Jurkat, Clone E6-1 (cell line): ENCODE measurements at places on chromosomes 7 and 10.
A peak's percentile ranks its signal among the peaks of the same experiment; 100 is the strongest.

GRCh38 chr7:29126804-29127203, 19.5 kb downstream of the CPVL start:
- no peak for DNase-seq

DNA sequence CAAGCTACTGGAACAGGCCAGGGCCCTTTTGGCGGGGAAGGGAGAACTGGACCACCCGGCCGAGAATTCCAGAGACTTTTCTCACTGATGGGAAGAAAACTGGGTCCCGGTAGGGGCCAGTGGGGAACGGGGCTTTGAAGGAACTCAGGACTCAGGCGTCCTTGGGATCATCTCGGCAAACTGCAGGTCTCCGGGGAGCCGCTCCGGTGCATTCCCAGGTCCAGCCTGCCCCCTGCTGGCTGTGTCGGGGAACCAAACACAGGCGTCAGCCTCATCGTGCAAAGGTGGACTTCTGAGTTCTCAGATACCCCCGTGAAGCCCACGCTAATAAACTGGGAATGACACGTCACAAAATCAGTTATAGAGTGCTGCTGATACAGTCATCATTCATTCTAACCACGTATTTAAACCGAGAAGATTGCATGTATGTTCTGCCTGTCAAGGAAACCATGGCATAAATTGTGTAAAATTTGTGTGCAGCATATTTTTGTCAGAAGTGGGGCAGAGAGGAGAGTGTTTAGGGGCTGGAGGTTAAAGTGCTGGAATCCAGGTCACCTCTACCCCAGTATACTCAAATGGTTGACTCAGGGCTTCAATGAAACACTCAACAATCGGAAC, 76.1 kb upstream of the CPXM2 start:
- peak; percentile 32 for DNase-seq

DNA sequence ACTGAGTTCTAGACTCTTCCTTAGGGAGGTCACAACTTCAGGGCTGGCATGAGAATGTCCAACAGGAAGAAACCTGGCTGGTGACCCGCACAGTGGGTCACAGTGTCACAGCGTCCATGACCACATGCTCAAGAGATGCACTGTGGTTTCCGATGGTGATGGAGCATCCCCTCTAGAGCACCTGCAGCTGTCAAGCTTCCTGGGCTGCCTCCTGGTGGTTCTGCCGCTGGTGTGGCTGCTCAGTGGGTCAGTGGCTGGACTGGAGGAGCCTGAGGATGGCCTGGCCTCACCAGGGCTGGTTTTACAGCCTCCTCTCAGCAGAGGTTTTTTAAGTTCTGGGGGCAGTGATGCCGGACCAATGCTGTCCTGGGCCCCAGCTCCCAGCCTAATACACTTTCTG, 149.3 kb downstream of the SH3PXD2A start:
- DNase-seq, result no peak

DNA sequence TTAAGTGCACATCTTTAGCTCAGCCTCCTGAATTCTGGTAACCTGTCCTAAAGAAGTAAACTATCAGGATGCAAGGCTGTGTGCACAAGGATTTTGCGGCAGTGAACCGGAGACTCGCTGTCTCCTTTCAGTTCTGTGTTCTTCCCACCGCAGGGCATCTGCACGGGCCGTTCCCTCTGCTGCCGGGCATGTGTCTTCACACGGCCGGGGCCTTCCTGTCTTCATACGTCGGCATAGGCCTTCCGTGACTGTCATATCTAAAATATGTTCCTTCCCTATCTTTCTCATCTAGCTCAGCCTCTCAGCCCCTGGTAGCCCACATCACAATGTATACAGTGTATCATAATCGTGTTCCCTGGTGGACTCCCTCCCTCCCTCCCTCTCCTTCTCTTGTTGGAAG, 16.4 kb downstream of the PALD1 start:
- no peak for DNase-seq

DNA sequence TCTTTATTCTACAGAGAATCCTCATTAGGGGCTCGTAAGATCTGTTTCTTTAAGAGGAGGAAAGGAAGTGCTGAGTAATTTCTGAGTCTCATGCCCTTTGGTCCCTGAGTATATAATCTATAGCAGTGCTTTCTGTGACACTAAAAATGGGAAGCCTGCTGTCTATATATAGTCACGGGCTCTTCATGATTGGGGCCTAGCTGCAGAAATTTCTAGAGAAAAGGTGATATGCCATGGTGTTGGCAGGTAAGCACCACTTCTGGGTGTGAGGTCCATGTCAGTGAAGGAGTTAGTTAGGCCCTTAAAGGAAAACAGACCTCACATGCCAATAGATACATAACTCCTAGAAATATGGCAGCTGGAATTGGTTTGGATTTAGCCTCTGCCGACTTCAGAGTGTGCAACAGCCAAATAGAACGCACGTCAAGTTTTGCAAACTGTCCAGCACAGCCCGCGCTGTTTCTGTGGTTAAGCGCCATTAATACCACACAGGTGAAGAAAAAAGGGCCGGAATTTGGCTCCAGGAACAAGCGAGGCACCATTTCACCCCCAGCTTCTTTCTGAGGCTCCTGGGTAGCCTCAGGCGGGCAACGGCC, 123.2 kb downstream of the TACC2 start:
- no peak for DNase-seq

DNA sequence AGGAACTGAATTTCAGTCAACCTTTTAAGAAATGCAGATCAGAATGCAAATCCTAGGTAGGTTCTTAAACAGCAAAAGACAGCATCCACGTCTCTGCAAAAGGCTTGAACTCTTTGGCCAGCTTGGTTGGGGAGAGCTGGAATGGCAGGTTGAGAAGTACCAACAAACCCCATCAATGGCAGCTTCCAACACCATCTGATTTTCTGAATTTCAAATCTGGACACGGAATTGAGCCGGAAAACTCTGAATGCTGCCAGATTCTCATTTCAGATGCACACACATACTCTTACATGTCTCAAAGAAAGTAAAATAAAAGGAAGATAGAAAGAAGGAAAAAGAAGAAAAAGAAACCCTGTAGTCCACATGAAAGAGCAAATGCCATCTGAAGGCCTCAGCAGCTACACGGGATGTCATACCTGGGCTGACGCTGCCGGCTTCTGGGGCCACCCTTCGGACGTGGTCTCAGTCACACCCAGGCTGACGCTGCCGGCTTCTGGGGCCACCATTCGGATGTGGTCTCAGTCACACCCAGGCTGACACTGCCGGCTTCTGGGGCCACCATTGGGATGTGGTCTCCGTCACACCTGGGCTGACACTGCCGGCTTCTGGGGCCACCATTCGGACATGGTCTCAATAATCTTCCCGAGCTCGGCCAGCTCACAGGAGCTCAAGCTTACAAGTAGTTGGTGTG, 165.3 kb downstream of the PTPRN2 start:
- DNase-seq, result no peak

GRCh38 chr7:3882782-3883181, 581.7 kb downstream of the SDK1 start:
- DNase-seq, result no peak
